ENCODE measurements at places on chromosomes 5 and 9.

GRCh38 chr5:112113565-112113964 is 305.5 kb downstream of the EPB41L4A start:
- no peak for DNase-seq

GRCh38 chr5:109992264-109992915 is 302.7 kb downstream of the MAN2A1 start:
- no peak for DNase-seq

DNA sequence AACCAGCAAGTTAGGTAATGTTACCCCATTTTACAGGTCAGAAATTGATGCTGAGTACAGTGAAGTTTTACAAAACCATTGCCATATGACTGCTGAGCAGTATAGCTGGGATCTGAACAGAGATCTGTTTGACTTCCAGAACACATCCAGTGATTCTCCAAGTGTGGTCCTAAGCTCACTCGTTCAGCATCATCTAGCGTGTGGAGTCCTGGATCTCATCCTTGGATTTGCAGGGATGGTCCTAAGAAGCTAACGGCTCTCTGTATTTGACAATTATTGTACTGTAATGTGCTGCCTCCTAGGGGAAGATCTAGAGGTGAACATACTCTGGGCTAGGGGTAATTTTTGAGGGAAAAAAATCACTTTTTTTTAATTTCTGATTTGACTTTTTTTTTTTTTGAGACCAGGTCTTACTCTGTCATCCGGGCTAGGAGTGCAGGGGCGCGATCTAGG is 1.4 kb downstream of the SLC26A2 start:
- DNase-seq = peak; percentile 83

DNA sequence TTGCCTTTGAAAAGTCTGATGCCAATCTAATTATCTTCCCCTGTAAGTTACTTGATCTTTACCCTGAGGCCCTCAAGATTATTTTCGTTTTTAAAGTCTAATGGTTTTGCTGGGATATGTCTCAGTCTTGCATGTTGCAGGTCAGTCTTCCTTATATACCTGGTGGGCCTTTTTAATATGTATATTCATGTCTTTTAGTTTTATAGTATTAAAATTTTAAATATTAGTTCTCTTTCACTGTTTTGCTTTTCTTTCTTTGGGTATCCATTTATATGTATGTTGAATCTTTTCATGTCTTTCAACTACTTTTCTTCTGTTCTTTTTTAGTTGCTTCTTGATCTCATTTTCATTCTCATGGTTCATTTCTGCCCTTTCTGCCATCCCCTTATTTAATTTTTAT is 68.9 kb downstream of the HSD17B4 start:
- DNase-seq = no peak

DNA sequence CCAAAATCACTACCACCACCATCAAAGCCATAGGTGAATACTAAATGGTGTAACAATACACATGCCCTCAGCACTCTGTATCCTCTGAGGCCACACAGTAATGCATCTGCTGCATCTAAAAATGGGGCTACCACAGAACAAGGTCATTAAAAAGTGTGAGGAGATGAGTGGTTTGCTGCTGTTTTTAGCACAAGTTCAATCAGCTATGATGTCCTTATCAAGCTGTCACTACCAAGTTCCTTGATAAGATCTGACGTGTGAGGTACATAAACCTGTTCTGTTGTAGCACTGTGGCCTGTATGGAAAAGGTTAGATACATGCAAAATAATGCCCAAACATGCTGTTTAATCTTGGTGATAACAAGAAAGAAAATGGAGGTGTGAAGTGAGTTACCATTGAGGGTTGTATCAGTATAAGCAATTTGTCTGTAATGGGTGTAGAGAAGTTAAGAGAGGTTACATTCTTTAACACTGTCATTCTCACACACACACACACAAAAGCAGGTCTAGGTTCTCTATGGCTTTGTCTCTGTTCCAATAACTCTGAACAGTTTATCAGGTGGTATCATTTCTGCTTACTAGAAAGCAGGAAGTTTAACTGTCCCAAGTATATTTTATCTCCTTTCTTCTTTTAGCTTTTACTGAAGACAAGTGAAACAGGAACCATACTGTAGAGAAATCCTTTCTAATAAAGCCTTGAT is 252.9 kb downstream of the CWC27 start:
- DNase-seq = no peak

GRCh38 chr9:101326501-101326900 is 58.3 kb downstream of the BAAT start:
- no peak for DNase-seq

DNA sequence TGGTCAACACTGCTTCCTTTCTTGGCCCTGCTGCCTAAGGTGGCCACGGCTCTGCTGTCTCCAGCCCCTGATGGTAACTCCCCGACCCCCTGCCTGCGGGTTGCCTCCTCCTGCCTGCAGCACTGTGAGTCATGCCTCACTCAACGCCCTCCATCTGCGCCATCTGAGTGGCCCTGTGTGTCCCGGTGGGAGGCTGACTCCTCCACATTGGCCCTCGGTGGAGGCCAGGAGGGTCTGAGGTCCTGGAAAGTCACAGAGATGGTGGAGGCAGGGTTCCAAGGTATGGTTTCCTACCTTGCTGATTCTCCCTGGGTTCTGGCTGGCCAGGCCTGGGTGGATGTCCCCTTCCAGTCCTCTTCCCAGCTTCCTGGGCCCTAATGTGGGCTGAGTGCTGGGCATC is 64.5 kb upstream of the ADAMTS2 start:
- DNase-seq = no peak

DNA sequence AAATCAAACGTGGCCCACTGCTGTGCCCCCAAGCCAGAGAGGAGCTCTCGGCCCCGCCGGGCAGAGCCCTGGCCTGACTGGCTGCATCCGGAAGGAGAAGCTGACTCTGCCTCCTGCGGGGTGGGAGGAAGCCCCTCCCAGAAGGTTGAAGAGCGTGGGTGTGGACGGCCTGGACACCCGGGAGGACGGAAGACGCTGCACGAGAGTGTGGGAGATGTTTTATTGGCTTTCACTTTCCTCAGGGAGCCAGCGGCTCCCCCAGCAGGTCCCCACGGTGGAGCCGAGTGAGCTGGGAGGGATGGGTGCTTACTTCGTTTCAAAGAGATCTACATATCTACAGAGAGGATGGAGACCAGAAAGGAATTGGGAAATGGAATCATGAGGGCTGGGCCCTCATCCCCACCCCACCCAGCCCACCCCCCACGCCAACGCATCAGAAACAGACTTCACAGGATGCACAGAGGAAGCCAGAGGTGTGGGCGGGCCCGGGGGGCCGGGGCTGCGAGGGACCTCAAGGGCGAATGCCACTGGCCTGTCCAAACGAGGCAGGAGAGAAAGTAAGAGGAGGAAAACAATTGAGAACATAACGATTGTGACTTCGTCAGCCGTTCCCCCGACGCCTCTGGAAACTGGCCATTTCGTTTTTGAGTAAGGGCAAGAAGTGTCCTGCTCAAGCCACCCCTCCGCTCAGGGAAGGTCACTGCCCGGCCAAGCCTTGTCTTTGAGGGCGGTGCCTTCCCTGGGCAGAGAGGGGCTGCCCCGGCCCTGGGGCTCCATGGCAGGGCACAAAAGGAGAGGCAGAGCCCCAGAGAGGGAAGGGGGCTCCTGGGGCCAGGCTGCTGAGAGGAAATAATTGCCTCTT is 32.1 kb downstream of the FAM163B start:
- peak; percentile 44 for DNase-seq

- DNase-seq = peak; percentile 11
These were observed 27.3 kb upstream of the EDIL3 start for GRCh38 chr5:84411832-84412605.

GRCh38 chr5:55220433-55221185 is 6.5 kb downstream of the MCIDAS start:
- no peak for DNase-seq

DNA sequence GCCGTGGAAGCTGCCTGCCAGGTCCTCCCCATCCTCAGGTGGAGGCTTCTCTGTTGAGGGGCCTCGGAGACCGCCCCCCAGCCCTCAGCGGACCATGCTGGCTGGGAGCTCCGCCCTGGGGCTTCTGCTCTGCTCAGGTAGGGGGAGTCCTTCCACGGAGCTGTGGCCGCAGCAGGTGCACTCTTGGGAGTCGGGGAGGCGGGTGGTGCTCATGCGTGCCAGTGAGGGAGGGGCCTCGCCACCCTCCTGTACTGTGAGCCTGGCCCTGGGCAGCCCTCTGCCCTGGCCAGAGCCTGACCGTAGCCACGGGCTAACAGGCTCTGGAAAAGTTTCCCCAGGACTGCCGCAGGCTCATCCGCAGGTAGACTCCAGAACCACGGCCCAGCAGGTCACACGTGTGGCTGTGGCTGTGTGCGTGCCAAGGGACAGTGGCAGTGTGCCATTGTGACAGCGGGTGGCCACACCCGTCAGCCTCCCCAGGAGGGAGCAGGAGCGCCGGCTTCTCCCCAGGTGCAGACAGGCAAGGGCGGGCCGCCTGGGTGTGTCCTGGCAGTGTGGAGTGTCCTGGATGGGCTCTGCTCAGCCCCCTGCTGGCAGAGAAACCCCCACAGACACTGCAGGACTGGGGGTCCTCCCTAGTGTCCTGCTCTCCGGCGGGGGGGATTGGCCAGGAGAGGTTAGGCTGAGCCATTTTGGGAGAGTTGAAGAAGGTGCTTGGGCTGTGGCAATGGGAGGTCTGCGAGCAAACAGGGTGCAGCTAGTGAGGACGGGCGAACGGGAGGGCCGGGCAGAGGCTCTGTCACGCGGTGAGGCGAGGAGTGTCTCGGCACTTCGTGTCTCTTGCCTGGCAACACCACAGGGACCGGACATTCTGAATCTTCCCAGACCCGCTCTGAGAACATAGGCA is 29.5 kb downstream of the TPPP start:
- DNase-seq = no peak

- DNase-seq = no peak
These were observed 311.3 kb downstream of the GADD45G start for GRCh38 chr9:89916001-89916597.

DNA sequence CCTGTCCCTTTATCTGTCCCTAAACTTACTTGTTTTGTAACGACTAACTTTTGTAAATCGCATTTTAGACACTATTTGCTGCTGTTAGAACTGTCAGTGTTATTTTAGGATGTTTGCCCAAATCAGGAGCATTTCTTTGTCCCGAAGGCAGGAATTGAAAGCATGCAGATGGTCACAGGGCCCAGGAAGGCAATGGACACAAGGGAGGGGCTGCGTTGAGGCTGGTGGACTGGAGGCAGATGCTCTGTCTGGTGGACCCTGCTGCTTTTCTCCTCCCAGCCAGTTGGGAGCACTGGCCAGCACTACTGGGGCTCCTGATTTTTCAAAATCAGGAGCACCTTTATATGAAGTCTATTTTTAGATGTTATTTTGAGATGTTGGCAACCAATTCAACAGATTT is 31.7 kb downstream of the DOCK2 start:
- DNase-seq = peak; percentile 25

- no peak for DNase-seq
These were observed 40.2 kb upstream of the FBXW11 start for GRCh38 chr5:172046593-172046992.

GRCh38 chr5:17802256-17802655 is 168.0 kb downstream of the TAF11L14 start:
- peak; percentile 77 for DNase-seq

GRCh38 chr5:62314213-62314830 is 8.3 kb downstream of the KIF2A start:
- DNase-seq = peak; percentile 58

DNA sequence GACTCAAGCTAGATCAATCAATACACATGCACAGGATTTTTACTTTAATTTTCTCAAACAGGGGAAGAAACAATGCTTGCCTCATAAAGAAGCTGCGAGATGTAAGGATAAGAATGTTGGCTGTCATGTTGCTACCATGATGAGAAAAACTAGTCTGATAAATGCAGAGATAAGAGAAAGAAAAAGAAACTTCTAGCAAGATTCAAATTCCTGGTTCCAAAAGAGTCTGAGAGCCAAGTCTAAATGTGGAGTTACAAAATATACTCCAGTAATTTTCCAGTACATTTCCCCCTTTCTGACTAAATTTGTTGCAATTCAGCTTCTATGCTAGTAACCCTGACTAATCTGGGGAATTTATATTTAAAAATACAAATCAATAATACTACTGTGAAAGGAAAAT is 10.4 kb upstream of the ANXA1 start:
- DNase-seq = no peak

DNA sequence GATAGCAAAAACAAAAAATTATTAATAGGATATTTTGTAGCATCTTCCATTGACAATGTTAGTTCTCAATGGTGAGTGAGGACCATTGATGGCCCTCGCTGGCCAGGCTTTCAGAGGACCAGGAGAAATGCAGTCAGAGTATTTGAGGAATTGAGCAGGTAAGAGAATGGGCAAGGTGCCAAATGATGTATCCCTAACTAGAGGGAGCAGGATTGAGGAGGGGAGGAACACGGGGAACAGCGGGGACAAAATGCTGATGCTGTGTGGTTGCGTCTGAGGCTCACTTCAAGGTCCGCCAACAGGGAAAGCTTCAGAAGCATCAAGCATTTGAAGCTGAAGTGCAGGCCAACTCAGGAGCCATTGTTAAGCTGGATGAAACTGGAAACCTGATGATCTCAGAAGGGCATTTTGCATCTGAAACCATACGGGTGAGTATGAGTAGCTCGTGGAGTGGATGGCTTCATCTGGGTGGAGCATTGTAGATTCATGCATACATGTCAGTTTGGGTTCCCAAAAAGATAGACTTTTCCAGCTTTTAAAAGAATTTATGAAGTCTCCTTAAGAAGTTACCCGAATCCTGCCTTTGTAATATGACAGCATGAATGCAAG is 16.2 kb downstream of the SPTAN1 start:
- peak; percentile 27 for DNase-seq

- DNase-seq = peak; percentile 80
These were observed 40.0 kb upstream of the CDH6 start for GRCh38 chr5:31153521-31153920.

DNA sequence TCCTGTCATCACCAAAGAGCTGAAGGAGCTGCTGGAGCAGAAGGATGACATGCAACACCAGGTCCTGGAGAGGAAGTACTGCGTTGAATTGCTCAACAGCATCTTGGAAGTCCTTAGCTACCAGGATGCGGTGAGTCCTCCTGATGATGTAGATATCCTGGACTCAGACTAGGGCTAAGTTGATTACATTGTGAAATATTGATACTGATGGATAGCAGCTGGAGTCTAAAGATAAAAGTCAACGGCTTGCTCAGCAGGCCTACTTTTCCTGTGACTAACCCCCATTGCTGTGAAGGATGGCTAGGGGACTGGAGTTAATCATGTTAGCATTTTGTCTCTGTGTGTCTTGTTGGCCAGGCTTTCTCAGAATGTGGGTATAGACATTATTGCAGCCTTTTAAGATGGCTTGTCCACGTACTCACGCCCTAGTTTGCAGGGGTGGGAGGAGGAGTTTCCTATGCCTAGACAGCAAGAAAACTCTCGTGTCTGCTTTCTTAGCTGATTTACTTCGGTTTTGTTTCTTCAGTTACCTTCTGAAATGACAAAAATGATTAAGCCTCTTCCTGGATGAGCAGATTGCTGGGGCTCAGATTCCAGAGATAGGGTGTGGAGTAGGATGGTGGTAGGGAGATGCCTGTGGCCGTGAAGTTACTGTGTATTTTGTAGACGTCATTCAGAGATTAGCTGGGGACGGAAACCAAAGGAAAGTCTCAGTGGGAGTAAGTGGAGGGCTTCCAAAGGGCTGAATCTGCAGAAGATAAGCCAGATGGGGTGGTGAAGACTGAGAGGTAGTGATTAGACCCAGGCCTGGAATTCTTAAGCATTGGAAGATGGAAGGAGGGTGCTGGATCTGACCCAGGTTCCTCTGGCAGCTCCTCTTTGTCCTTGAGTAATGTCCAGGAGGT is 166.3 kb downstream of the DOCK2 start:
- DNase-seq = peak; percentile 97

- no peak for DNase-seq
These were observed 220.6 kb downstream of the C9orf50 start for GRCh38 chr9:129400001-129400970.

All from choroid plexus epithelial cell (primary cell).